Small intestine (tissue), 16 donors: ENCODE measurements at places on chromosomes 6 and 20.

GRCh38 chr6:139597771-139598755, 223.6 kb upstream of the CITED2 start:
- peak overlapping the region; percentile 81 for H3K27ac ChIP-seq
- no peaks in the 10 kb centered on the region for H3K27me3 ChIP-seq
- peaks cover 41% of the 10 kb centered on the region for H3K4me1 ChIP-seq
- no peaks in the 10 kb centered on the region for H3K36me3 ChIP-seq
- no peak overlapping the region for H3K4me3 ChIP-seq

GRCh38 chr6:24621626-24622289, 24.2 kb downstream of the KIAA0319 start:
- H3K27ac ChIP-seq = no peak overlapping the region
- H3K4me1 ChIP-seq = no peaks in the 10 kb centered on the region

DNA sequence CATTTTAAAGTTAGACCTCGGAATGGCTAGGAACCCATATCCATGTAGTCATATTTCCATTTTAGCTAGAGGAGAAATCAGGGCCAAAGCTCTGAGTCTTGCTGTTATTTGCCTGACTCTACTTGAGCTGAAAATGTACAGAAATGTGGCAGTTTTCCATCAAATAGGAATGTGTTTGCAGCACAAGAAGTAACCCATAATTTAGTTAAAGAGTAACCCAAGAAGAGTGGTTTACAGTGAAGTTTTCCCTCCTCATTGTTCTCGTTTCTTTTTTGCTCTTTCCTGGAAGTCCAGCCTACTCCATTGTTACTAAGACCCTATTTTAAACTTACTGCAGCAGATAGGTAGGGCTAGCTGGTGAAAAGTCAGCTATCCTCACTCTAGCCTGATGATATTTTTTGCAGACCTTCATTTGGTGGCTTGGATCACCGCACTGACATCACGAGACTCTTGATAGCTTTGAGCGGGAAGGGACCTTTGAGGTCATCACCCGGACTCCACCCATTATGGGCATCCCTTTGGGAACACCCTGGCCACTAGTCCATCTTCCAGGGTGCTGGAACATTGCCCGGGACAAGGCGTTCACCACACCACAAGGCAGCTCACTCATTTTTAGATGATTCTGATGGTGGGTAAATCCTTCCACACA, 28.0 kb upstream of the ADGRF5 start:
- H3K27me3 ChIP-seq = peaks cover 3% of the 10 kb centered on the region
- H3K4me1 ChIP-seq = no peaks in the 10 kb centered on the region

DNA sequence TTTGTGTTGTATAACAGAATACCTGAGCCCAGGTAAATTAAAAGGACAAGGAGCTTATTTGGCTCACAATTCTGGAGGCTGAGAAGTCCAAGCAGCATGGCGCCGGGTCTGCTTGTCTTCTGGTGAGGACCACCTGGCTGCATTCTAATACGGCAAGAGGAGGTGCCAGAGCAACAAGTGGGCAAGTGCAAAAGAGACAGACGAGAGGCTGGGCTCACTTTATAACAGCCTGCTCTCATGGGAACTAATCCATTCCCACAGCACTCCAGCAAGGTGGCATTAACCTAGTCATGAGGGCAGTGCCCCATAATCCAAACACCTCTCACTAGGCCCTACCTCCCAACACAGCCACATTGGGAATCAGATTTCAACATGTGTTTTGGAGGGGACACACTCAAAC, 12.9 kb downstream of the PACSIN1 start:
- DNase-seq = no peak
- no peaks in the 10 kb centered on the region for H3K4me1 ChIP-seq
- H3K27me3 ChIP-seq = no peaks in the 10 kb centered on the region
- no peaks in the 10 kb centered on the region for H3K36me3 ChIP-seq
- H3K27ac ChIP-seq = no peak overlapping the region

DNA sequence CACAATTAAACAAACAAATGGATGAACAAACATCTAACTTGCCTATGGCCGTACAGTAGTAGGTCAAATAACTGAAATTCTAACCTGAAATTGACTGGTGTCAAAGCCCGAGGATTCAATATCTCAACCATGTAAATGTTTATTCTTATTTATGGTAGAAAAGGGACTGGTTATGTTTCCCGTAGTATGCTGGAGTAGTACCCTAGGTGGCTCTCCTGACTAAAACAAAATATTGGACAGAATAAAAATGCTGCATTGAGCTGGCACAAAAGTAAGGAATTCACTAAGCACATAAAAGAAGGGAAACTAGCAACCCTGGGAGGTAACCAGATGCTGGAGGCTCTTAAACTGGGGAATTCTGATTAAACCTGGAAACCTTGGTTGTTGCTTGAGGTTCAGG, 117.1 kb upstream of the PREP start:
- H3K27me3 ChIP-seq = no peaks in the 10 kb centered on the region
- no peak overlapping the region for H3K27ac ChIP-seq
- no peaks in the 10 kb centered on the region for H3K4me1 ChIP-seq
- DNase-seq = no peak
- H3K36me3 ChIP-seq = no peaks in the 10 kb centered on the region

DNA sequence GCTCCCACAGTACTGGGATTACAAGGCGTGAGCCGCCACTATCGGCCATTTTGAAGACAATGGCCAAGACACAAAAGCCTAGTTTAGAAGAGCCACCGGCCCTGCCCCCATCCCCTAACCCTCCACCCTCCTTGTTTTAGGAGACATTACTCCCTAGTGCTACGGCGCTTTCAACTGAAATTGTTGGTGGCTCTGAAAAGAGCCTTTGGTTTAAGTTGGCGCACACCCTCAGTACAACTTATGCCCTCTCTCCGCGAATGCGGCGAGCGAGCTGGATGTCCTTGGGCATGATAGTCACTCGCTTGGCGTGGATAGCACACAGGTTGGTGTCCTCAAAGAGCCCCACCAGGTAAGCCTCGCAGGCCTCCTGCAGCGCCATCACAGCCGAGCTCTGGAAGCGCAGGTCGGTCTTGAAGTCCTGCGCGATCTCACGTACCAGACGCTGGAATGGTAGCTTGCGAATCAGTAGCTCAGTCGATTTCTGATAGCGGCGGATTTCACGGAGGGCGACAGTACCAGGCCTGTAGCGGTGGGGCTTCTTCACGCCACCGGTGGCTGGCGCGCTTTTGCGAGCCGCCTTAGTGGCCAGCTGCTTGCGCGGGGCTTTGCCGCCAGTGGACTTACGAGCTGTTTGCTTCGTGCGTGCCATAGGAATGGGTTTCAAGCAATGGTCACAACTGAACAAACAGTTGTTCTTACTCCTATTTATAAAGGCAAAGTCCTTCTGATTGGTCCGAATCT, 114.9 kb upstream of the BTN3A2 start:
- H3K36me3 ChIP-seq = no peaks in the 10 kb centered on the region
- H3K4me1 ChIP-seq = no peaks in the 10 kb centered on the region
- DNase-seq = peak; percentile 84
- peak overlapping the region; percentile 93 for H3K27ac ChIP-seq
- H3K27me3 ChIP-seq = no peaks in the 10 kb centered on the region
